Left cardiac atrium (tissue), 4 donors: ENCODE measurements at places on chromosomes 6 and 20.

GRCh38 chr6:151661509-151661908 is 146.0 kb upstream of the ESR1 start:
- no peak for DNase-seq

DNA sequence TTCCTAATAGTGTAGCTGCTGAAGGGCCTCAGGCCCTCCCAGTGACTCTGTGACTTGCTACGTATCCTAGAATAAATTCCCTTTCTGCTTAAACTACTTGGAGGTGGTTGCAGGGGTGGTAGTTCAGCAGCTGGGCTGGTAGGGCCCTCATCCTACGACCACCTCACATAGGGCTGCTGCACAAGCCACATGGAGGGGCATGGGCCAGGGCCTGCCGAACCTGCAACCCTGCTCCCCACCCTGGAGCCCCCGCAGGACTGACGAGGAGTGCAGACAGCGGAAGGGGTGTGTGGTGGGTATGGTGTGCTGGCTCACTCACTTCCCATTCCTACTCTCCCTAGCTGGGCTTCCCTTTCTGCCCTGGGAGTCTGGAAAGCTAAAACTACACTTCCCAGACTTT is 56.2 kb upstream of the MLN start:
- no peak for DNase-seq

GRCh38 chr6:40438246-40438887 is 148.8 kb downstream of the LRFN2 start:
- no peak for DNase-seq

DNA sequence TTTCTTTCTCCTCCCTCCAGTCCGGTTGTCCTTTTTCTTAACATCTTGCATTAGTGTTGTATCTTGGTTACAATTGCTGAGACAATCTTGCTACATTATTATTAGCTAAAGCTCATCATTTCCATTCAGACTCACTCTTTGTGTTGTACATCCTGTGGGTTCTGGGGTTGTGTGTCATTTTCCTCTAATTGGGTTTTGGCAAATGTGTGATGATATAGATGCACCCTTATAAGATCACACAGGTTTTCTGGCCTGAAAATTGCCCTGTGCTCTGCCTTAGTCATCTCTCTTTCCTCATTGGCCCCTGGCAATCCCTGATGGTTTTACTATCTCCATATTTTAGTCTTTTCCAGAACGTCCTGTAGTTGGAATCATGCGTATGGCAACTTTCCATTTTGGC is 60.1 kb downstream of the PPP1R14C start:
- no peak for DNase-seq

- DNase-seq: no peak
These were observed 100.9 kb upstream of the NFATC2 start for GRCh38 chr20:51643390-51643789.

DNA sequence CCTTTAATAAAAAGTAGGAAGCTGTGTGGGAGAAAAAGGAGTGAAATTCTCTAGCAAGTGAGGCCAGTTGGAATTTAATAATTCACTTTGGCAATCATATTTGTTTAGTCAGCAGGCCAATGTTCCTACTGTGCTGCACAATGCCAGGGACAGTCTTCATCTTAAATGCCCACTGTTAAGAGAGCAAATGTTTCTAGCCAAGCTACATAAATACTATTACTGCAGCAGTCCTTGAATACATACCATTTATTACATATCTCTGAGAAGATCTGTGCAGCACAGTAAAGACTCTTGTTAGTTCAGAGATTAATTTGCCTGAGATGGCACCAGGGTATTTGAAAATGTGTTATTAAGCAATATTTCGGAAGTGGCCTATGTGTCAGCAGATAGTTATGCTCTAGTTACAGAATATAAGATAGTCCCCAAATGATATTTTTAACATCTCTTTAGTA is 105.4 kb downstream of the OGFRL1 start:
- no peak for DNase-seq

- DNase-seq: no peak
These were observed 1.2 kb upstream of the SSTR4 start for GRCh38 chr20:23033918-23034317.

DNA sequence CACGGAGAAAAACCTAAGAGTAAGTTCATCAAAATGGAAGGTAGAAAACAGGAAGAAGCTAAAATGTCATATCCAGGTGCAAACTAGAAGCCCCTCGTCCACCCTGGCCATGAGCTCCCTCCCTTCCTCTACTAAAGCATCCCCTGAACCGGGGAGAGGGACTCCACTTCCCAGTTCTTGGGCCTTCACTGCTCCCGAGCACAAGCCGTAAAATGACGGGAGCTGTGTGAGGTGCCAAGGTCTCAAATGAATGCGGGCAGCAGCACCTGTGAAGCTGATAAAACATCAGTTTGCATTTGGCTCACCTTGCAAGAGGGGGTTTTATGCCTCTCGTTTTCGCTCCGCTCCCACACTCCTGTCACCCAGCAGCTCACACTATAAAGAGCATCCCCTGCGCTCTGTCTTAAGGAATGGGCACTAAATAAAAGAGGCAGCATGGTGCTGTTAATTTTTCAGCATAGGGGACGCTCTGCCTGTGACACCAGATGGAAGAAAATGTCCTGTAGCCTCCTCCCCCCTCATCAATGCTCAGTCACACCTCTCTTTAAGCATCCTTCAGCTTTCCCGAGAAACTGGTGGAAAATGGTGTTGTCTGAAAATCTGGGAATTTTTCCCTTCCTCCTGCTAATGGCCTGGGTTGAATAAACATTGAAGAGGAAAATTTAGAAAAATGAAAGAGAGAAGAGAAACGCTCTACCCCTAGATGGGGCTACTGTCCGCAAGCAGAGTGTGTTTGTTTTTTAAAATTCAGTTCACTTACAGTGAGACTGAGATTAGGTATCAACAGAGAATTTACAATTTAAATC is 563.0 kb upstream of the AGPAT4 start:
- no peak for DNase-seq

- DNase-seq: no peak
These were observed 423.1 kb downstream of the MAFB start for GRCh38 chr20:40265825-40266533.

DNA sequence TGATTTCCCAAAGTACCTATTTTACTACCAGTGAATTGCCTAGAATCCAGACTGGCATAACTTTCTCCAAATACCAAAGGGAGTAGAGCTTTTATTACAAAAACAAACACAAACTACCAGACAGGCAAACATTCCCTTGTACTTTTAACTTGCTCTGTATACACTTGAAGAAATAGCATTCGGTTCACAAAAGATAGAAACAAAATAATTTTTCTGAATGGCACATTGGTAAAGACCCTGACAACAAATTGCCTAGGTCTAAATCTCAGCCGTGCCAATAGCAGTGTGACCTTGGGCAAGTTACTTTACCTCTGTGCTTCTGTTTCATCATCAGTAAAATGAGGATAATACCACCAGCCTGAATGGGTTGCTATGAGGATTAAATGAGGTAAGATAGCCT is 15.9 kb downstream of the ARHGAP18 start:
- DNase-seq: no peak

GRCh38 chr6:3355011-3355357 is 96.2 kb downstream of the PSMG4 start:
- no peak for DNase-seq

GRCh38 chr6:139977887-139978332 is 603.5 kb upstream of the CITED2 start:
- DNase-seq: no peak

GRCh38 chr20:64079273-64080012 is at the start of gene RGS19:
RGS19 (minus strand) TSS chr20:64079518; CDS start chr20:64076886, 2,632 bp downstream.
- peak; percentile 83 for DNase-seq

GRCh38 chr6:41371992-41372831 is 36.8 kb downstream of the NCR2 start:
- peak; percentile 44 for DNase-seq

DNA sequence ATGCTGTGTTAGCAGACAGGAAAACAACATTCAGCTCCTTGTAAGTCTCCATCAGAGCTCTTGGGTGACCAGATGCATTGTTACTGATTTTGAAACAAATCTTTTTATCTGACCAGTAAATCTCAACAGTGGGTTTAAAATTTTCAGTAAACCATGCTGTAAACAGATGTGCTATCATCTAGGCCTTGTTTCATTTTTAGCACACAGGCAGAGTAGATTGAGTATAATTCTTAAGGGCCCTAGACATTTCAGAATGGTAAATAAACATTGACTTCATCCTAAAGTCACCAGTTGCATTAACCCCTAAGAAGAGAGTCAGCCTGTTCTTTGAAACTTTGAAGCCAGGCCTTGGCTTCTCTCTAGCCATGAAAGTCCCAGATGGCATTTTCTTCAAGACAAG is 237.2 kb upstream of the BMP2 start:
- no peak for DNase-seq

DNA sequence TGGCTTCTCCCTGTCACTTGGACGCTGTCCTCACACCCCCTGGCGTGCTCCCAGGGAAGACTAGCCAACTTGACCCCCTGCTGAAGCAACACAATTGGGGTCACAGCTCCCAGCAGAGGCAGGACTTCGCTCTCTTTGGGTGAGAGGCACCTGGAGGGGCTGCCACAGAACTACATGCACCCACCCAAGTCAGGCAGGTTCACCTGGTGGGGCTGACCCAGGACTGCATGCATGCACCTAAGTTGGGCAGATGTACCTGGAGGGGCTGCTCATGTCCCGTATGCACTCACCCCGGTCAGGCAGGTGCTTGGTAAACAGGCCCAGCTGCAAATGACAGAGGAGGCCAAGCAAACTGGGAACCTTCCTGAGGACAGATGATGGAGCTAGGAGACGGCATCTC is 154.3 kb upstream of the RPS6KA2 start:
- DNase-seq: no peak

- DNase-seq: peak; percentile 70
These were observed 1.2 kb downstream of the DUSP22 start for GRCh38 chr6:293193-294174.

DNA sequence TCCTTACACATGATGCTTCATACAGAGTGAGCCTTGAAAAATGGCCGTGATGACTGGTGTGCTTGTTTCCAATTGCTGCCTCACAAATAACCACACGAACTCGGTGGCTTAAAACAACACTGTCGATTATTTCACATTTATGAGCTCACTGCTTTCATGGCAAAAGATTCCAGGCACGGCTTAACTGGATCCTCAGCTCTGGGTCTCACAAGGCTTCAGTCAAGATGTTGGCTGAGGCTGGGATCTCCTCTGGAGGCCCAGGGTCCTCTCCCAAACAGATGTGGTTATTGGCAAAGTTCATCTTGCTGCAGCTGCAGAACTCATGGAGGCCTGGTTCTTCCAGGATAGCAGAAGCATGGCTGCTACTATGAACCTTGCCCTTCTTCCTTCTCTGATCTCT is 144.6 kb downstream of the TFAP2C start:
- DNase-seq: no peak

- DNase-seq: peak; percentile 57
These were observed 79.5 kb upstream of the PREP start for GRCh38 chr6:105482227-105482844.

DNA sequence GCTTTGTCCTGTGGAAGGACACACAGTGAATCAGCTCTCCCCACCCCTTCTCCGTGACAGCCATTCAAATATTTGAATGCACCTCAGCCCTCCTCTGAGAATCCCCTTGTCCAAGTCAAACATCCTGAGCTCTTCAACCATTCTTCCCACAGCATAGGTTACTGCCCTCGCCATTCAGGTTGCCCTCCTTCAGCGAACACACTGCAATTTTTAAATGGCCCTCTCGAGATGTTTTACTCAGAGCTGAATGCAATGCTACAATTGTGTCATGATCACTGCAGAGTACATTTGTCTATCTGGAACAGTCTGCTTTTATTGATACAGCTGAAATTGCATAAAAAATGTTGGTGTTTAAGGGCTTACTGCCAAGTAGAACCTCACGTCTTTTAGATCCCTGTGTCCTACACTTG is 48.9 kb downstream of the SLC2A12 start:
- DNase-seq: no peak

DNA sequence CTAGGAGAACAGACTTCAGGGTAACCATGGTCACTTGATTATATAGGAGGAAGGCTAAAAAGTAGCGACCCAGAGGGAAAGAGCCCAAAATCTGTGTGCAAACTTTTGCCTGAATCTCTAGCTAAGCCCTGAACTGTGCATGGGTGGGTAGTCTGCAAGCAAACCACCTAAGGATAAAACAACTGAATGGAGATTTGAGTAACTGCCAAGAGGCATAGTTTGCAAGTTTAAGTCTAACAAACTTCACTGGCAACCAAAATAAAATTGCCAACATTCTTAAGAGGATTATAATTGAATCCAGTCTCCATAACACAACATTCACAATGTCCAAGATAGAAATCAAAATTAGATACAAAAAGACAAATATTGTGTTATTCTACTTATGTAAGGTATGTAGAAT is 192.0 kb upstream of the PLN start:
- DNase-seq: no peak

- DNase-seq: no peak
These were observed 202.2 kb upstream of the CDYL start for GRCh38 chr6:4574007-4574406.

- DNase-seq: no peak
These were observed 54.2 kb downstream of the OGFRL1 start for GRCh38 chr6:71342772-71343171.

DNA sequence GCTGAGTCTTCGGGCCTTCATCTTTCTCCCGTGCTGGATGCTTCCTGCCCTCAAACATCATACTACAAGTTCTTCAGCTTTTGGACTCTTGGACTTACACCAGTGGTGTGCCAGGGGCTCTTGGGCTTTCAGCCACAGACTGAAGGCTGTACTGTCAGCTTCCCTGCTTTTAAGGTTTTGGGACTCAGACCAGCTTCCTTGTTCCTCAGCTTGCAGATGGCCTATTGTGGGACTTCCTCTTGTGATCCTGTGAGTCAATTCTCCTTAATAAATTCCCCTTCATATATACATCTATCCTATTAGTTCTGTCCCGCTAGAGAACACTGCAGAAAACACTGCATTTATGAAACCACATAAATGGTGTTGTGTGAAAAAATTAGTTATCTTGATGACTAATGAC is 13.9 kb upstream of the BCLAF1 start:
- DNase-seq: no peak

DNA sequence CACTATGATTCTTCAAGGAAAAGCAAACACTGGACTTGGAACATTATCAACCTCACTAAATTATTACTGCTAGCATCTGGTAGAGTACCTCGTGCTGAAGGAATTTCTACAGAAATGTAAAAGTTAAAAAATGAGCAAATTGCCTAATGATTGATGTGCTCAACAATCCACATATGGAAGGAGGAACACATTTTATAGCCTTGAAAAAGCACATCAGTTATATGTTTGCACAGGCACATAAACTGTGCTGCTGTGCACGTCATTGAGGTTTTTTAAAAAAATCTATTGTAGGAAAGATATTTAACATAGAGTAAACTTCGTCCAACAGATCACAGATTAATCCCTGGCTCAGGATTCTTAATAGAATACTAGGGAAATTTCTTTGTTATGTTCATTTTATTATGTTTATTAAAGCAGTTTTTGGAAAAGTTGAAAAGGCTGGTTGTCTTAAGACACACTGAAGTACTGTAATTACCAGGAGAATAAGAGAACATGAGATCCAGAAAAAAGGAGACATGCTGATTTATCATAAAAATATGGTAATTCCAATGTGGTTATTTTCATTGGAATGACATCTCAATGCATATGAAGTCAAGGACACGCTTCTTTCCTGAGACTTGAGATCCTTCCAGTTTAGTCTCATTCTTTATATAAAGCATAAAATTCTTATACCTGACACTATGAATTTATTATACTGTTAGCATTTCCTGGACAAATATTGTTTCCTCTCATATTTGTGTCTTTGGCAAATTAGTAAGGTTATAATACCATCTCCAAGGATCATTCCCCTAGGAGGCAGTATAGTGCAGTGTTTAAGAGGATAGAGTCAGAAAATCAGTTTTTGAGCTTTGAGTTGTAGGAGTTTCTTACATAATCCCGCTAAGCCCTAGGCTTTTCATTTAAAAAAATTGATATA is 511.1 kb downstream of the TENT5A start:
- DNase-seq: no peak
